ENCODE measurements at places on chromosomes 4 and X.

- DNase-seq: no peak
Measured at GRCh38 chrX:101774340-101774739, 114.7 kb upstream of the ARMCX2 start.

DNA sequence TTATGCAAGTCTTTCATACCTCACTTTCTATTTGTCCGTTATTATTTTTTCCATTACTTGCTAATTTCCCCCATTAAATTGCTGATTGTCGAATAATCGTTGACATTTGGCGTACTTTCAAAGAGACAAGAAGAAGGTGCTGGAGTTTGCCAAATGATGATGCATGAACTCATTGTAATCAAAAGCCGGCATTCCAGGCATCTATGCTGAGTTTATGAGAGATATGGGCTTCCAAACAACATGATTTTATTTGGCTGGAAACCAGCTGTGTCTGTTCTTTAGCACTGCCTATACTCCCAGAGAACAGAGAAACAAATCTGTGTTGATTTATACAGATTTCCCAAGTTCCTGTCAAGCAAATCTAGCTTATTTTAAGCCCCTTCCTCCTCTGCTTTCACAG, 80.8 kb upstream of the RPS6KA3 start:
- no peak for DNase-seq

- DNase-seq: no peak
Measured at GRCh38 chr4:52049266-52049665, 1.8 kb upstream of the SPATA18 start.

DNA sequence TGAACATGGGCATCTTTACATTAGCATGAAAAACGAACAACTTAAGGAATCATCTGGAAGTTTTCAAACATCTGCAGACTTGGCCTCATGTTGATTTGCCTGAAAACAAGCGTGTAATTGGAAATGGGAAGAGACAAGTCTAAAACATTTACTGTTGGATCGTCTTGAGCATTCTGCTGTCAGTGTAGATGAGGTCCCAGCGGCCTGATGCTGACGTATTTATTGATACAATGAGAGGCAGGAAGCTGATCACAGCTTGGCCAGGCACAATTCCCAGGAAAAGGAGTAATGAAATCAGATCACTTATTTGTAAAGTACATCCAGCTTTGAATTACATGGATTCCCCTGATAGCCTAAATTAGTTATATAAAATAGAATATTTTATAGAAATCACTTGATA, 210.6 kb downstream of the CLCN4 start:
- no peak for DNase-seq

DNA sequence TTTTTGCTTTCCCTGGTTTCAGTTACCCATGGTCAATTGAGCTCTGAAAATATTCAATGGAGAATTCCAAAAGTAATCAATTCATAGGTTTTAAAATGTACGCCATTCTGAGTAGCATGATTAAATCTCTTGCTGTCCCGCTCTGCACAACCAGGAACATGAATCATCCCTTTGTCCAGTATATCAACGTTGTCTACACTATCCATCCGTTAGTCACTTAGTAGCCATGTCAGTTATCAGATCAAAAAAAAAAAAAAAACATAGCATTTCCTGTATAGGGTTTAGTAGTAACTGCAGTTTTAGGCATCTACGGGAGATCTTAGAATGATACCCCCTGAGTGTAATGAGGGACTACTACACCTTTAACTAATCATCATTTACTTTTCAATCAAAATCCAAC, 15.1 kb downstream of the LAMP2 start:
- DNase-seq: no peak

DNA sequence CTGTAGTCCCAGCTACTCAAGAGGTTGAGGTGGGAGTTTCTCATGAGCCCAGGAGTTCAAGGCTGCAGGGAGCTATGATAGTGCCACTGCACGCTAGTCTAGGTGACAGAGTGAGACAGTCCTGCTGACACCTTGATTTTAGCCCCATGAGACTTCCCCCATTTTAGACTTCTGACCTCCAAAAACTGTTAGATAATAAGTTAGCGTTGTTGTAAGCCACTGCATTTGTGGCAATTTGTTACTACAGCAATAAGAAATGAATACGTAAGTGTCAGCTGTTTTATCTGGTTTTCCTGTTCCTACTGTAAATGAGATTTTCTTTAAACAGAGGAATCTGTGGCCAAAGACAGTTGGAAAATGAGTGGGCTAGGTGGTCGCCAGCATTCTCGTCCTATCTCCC, 83.9 kb downstream of the ARHGAP10 start:
- DNase-seq: no peak

DNA sequence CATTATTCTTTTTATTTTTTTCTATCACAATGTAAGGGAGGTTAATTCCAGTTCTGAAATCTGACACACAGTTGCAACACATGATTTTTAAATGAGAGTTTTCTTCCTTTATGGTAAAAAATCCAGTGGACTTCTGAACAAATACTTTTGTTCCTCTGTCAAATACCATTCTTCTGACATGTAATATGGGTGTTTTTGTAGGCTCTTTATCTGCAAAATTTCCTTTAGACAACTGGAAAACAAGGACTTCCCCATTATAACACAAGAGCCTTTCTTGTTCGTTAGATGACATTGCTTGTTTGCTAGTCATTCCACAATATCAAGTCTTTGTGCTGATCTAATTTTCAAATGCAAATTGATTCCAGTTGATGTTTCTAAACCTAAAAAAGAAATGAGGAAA, 7.7 kb downstream of the FANCB start:
- no peak for DNase-seq

- DNase-seq: no peak
Measured at GRCh38 chr4:183765251-183765911, 106.3 kb downstream of the TRAPPC11 start.

- DNase-seq: no peak
Measured at GRCh38 chrX:74506317-74507115, 85.2 kb downstream of the SLC16A2 start.

GRCh38 chr4:1793496-1793840, 375 bp downstream of the FGFR3 start:
- DNase-seq: peak; percentile 29

GRCh38 chr4:73929278-73929677, 52.5 kb downstream of the PF4 start:
- DNase-seq: no peak

DNA sequence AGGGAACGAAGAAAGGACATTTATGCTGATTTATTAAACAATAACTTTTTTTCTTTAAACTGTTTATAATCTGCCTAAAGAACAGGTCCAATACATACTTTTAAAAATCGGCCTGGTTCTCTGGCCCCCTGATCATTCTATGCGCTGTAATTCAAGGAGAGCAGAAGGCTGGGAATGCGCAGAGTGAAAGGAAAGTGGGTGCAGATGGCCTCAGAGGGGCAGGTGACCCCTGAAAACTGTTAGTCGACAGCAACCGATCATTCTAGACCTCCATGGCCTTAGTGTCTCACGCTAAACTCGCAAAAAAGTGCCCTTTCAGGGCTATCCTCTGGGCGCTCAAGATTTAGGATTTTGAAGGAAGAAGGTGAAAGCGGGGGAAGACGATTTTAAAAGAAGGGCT, 2.2 kb downstream of the PDE5A start:
- DNase-seq: no peak

GRCh38 chr4:142700531-142700930, 145.6 kb downstream of the INPP4B start:
- DNase-seq: no peak

- no peak for DNase-seq
Measured at GRCh38 chr4:16818005-16818404, 80.4 kb downstream of the LDB2 start.

- no peak for DNase-seq
Measured at GRCh38 chrX:49176421-49177326, 5.0 kb downstream of the PLP2 start.

- DNase-seq: no peak
Measured at GRCh38 chr4:95155759-95156451, 392.9 kb downstream of the UNC5C start.

GRCh38 chrX:19579485-19579884, 64.2 kb upstream of the MAP3K15 start:
- DNase-seq: no peak

GRCh38 chr4:36326476-36327029, 45.1 kb downstream of the DTHD1 start:
- no peak for DNase-seq

DNA sequence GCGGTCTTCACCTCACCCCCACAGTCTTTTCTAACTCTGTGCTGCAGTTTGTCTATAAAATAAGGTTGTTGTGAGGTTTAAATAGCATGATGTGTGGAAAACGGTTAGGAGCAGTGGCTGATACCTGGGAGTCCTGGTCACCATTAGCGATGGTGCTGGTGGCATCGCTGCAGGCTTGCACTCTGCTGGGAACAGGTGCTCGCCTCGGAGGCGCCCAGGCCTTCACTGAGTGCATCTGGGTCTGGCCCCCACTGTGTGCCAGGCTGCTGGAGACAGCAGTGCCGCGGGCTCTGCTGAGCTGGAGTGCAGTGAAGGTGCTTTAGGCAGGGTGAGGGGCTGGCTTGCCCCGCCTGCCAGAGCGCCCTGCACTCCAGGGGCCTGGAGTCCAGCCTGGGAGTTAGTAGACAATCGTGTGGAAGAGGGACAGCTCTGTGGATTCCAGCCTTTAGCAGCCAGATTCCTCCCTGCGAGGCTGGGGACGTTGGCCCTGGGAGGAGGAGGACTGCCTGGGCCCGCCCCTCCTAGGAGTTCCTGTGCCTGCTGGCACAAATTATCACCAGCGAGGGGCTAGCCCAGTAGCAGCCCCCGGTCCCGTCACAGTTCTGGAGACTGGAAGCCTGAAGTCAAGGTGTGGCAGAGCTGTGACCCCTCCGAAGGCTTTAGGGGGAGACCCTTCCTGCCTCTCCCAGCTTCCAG, 7.3 kb downstream of the RGS12 start:
- no peak for DNase-seq

DNA sequence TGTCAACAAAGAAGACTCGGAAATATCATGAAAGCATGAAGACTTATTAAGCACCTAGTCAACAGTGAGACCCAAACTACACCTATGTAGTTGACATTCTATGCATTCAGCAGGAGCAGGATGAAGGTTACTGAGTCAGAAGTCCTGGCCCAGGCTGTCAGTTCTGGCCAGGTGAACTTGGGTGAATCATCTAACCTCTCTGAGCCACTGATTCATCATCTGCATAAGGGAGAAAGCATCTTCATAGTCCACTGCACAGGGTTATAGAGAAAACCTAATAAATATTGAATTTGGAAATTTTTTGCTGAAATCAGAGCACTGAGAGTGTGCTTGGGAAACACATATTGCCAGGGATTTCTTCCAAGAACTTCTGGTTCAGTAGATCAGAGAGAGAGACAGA, 296.0 kb upstream of the SFRP2 start:
- DNase-seq: no peak

DNA sequence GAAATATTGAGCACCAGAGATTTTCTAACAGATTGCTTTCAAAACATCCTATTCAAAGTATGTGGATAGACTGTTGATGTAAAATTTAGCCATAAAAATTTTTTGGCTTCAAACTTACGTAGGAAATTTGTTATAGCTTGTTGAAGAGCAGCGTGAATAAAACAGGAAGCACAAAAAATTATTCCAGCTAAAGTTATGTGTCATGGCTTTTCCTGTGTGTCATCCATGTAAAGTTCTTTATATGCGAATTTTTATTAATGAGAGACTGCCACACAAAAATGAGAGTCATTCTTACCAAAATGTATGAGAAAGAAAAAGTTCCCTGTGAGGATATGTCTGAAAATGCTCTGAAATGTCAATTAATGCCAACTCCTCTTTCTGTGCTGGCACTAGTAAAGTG, 19.5 kb downstream of the EPGN start:
- DNase-seq: no peak

GRCh38 chr4:19358015-19358414, 893.7 kb upstream of the SLIT2 start:
- DNase-seq: no peak

GRCh38 chr4:44425614-44426208, 22.9 kb downstream of the KCTD8 start:
- no peak for DNase-seq

DNA sequence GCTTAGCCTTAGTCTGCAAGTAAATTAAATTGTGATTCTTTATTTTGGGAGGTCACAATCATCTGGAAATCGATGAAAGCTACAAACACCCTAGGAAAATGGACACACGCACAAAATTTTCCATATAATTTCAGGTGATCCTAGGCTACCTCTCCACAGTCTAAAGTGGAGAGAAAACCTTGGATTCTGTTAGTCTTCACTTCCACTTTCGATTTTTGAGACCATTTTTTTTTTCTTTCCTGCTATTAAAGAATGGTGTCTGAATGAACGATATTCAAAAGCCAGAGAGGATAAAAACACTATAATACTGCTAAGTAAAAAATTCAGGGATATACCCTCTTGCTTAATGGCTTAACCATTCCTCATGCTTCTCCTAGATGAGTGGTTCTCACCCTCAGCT, 1.7 kb downstream of the FBXL5 start:
- no peak for DNase-seq

DNA sequence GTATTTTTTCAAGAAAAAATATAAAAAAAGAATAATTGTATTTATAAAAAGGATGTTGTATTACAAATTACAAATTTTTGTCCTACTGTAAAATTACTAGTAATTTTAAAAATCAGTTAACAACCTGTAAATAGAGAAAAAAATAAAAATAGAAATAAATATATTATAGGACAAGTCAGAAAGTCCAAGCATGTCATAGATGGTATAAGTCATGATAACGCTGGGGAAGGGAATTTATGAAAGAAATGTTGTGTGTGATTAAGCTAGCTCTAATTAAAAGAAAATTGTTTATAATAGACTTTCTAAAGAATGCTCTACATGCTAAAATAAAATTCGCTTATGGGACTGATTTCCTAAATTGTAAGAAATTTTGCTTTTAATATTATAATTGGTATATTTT, 2329.9 kb downstream of the ARAP2 start:
- DNase-seq: no peak

DNA sequence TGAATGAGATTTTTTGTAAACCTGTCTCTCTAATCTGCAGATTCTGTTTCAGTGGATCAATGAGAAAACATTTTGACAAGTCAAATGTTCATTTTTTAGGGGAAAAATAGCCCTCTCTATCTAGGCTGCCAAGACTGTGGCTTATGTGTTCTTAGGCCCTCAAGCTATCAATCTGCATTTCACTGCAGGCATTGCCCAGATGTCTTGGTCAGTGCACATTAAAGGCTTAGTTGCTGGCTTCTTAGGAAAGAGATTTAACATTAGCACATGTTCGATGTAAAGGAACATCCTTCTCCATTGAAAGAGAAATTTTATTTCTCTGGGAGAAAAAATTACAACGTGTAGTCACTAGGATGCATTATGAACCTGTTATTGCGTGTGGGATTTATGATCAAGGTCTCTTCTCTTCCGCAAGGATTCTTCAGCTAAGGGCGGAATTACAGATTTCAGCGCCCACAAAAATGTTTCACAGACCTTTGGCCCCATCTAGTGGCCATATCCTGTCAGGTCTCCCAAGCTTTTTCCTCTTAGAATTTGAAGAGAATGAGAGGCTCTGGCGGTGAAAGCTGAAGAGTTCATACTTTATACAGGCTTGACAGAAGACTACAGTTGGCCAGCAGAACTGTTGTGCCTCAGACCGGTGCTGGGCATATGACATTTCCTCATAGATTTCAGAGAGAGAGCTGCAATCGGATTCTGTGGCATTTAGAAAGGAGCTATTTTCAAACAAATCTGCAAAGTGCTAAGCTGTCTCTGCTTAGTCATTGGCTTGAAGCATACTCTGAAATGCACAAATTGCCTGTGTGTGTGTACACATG, 144.6 kb upstream of the NOCT start:
- peak; percentile 49 for DNase-seq

GRCh38 chrX:7054219-7055216, 93.0 kb upstream of the STS start:
- no peak for DNase-seq

- no peak for DNase-seq
Measured at GRCh38 chr4:8666581-8666980, 74.0 kb downstream of the CPZ start.

Data from stimulated activated CD4-positive, alpha-beta T cell treated with anti-CD3 and anti-CD28 coated beads, Interleukin-4, amount 100 ng/mL, for 24 hours (primary cell).